Parietal lobe (tissue), 2 donors: ENCODE measurements at places on chromosomes 4 and X. TPM values are rescaled to one million over a fixed set of nuclear protein-coding genes. Genes with fewer than 3 reads are reported as not detected.

LINC00632 gene
- total RNA-seq = 192 TPM

CRLF2 gene
- not detected for total RNA-seq

TKTL2 gene
- 1.9 TPM for total RNA-seq

AMOT gene
- total RNA-seq = 18.8 TPM

MYOZ2 gene
- 0.63 TPM for total RNA-seq

HSFX4 gene
- total RNA-seq = not detected

VAMP7 gene
- 22.8 TPM for total RNA-seq

RNF128 gene
- 1.3 TPM for total RNA-seq
